ENCODE measurements at places on chromosomes 1 and 21. TPM values are rescaled to one million over a fixed set of nuclear protein-coding genes. Genes with fewer than 3 reads are reported as not detected.

- DNase-seq, result no peak
These were observed 45.9 kb upstream of the TNFSF4 start for GRCh38 chr1:173253046-173253445.

- no peak for DNase-seq
These were observed 44.8 kb upstream of the TBX15 start for GRCh38 chr1:119032986-119033385.

DNA sequence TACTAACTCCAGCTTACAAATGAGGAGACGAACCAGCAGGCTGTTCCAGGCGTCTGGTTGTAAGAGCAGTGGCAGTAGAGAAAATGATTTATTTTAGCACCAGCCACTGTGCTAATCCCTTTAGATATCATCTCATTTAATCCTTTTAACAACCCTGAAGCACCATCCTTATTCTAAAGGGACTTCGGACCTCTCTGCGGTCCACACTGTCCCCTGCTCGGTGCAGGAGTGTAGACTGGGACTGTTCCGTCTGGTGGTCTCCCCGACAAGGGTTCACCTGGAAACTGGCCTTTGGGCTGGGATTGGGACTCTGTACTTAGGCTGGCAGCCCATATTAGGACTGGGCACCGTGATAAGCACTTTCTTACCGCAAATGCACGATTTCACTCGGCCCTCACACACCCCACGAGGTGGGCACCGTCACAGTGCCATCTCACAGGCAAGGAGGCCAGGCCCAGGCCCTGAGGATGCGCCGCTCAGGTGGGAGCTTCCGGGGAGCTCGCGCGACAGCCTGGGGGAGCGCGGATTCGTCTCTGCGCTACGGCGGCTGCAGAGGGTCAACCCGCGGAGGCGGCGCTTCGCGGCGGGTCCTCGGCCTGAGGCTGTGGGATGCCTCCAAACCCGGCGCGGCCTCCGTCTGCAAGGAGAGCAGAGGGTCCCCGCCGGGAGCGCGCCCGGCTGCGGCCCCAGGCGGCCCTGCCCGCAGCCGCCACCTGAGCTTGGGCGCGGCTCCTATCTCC is 45.2 kb downstream of the ATP1A1 start:
- peak; percentile 75 for DNase-seq

- peak; percentile 64 for DNase-seq
These were observed 54.9 kb downstream of the KCNK1 start for GRCh38 chr1:233668725-233669294.

Gene TTC39A
- 9.3 TPM for polyA plus RNA-seq

Gene KIAA1614
- polyA plus RNA-seq, result 0.89 TPM

Data from small intestine (tissue), 16 donors.